ENCODE measurements at places on chromosomes 6 and 20.

- DNase-seq = no peak
Measured at GRCh38 chr6:121201105-121201504, 133.2 kb downstream of the TBC1D32 start.

DNA sequence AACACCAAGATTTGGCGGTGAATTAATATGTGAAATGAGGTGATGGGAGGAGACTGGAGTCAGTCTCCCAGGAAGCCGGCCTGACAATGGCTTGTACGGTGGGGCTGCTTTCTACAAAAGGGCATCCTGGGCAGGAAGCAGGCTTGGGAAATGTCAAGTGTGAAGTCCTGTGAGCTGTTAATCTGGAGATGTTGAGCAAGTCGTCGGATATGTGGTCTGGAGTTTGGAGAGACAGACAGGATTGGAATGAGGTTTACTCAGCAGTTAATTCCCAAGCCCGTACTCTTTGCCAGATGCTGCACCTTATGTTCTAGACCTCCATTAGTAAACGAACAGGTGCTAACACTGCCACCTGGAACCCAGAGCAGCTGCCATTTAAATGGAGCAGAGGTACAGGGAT lies 107.7 kb upstream of the FOXC1 start:
- no peak for DNase-seq

DNA sequence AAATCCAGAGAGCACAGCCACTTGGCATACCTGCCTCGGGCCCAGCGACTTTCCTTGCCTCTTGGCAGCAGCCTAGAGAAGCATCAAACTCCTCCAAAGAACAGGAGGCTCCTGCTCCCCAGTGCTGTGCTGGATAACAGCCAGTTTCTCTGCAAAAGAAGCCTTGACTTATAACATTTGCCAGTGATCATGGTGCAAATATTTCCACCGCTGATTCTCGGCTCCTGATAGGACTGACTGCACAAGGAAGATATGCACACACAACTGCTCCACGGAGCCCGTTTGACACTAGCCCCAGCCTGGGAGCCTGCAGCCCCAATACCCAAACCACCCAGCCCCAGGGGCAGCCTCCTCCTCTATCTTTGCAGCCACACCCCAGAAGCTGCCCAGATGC lies 17.5 kb downstream of the ACSS1 start:
- DNase-seq = no peak

GRCh38 chr6:128487055-128487454 lies 33.3 kb downstream of the PTPRK start:
- no peak for DNase-seq

DNA sequence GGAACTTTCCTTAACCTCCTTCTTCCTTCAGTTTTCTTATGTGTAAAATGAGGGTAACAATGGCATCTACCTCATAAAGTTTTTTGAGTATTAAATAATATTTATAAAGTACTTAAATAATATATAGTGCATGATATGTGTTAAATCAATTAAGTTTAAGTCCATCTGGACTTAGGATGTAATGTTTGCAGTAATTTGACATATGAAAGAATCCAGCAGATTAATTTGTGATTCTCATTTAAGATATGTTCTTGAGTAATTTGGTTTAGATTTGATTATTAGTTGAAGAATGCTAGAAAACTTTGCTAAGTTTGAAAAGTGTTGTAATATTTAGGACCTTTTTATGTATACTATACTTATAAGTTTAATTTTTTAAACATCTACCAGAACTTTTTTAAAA lies 18.1 kb downstream of the KCTD20 start:
- no peak for DNase-seq

GRCh38 chr6:37029249-37029971 lies 24.0 kb downstream of the FGD2 start:
- DNase-seq = peak; percentile 67

- DNase-seq = no peak
Measured at GRCh38 chr6:1724616-1725015, 114.9 kb downstream of the FOXC1 start.

GRCh38 chr20:12815231-12815768 lies 193.5 kb upstream of the SPTLC3 start:
- no peak for DNase-seq

DNA sequence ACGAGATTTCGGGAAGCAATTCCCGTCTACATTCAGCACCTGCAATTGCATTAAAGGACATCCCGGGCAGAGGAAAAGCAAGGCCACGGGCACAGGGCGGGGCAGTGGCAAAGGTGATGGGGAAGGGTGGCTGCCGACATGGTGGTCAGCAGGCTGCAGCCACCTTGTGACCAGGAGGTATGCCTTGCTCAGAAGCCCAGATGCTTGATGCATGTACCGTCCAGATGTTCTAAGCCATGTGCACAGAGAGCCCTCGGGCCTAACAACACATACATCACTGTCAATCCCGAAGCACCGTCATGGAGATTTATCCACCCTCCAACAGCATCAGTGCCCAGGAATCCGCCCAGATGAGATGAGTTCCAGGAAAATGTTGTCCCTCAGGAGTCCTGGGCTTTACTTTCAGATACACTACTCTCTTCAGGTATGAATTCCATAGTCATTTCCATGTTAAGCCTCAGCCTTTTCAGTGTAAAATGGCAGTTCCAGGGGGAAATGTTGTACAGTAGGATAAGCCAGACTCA lies 77.8 kb upstream of the FRMD1 start:
- DNase-seq = no peak
